ENCODE measurements at places on chromosomes 5 and 9. TPM values are rescaled to one million over a fixed set of nuclear protein-coding genes. Genes with fewer than 3 reads are reported as not detected.

DNA sequence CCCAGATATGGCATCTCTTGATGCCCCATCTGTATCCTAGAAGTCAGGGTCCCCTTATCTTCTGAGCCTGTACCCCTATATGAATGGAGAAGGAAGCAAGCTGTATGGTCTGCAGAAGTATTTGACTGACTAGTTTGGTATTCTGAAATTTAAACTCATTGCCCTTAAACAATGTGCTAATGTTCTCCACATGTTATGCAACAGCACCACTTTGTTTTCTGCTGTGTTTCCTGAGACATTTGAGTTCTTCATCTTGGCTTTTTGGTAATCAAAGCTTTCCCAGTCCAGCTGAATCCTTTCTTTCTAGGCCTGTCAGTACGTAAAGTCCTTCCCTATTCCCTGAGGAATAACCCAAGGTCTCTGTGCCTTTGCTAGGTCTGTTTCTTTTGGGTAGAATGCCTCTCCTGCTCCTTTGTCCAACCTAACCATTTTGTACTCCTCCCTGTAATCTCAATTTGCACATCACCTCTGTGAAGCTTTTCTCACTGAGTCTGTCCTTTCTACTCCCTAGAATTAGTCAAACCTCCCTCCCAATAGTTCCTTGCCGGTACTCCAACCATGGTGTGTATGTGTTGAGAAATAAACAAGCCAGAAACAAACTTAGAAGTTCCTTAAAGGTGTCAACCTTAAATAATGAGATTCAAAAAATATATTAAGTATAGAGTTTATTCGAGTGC, 72.1 kb upstream of the HSPB3 start:
- DNase-seq: no peak

DNA sequence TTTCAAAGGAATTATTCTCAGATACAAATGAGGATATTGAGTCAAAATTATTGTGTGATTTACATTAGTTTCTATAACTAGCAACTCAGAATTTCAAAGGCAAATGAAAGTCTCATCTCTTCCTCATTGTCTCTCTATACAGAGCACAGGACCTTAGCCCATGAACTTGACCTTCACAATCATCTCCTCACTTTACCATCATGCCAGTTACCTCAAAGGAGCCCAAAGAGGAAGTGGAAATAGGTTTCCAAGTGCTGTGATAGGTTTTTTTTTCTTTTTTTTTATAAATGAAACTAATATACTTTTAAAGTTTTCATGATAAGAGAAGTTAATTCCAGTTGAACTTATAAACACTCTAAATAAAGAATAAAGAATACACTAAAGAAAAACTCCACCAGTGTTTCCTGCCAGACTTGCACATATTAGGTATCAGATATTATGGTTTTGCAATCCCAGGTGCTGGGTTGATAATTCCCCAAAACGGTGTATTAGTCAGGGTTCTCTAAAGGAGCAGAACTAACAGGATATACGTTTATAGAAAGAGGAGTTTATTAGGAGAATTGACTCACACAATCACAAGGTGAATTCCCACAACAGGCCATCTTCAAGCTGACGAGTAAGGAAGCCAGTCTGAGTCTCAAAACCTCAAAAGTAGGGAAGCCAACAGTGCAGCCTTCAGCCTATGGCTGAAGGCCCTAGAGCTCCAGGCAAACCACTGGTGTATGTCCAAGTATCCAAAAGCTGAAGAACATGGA, 50.1 kb upstream of the ADAMTS16 start:
- DNase-seq: no peak

- DNase-seq: no peak
Measured at GRCh38 chr5:78501411-78502352, 141.3 kb downstream of the SCAMP1 start.

DNA sequence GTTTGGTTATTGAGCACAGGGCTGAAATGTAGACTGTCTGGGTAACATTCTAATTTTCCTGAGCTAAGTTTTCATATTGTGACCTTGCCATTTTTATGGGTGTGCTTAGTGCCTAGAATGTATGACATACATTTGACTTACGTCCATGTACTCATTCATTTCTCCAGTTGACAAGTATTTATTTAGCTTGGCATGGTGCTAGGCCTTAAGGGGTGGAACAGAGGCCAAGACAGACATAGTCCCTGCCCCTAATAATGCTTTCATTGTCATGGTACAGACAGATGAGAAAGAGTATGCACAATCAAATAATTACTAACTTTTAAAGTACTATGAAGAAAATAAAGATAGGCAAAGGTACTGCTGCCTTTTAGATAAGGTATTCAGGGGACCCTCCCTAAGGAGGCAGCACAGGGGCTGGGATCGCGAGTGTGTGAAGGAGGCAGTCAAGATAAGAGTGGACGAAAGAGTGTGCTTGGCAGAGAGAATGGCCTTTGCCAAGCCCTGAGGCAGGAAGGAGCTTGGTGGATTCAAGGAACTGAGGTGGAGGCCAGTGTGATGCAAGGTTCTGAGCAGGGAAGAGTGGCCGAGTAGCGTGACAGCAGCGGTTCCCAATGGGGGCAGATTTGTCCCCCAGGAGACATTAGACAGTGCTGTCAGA, 128.0 kb downstream of the PIP5K1B start:
- no peak for DNase-seq

- no peak for DNase-seq
Measured at GRCh38 chr5:153209016-153209415, 281.5 kb upstream of the GRIA1 start.

The FGF18 gene
- total RNA-seq: not detected

The PCDHGA6 gene
- 10.9 TPM for total RNA-seq

The FOXD4 gene
- 0.93 TPM for total RNA-seq

The SV2C gene
- not detected for total RNA-seq

GRCh38 chr5:34660444-34660843, 4.3 kb downstream of the RAI14 start:
- no peak for DNase-seq

DNA sequence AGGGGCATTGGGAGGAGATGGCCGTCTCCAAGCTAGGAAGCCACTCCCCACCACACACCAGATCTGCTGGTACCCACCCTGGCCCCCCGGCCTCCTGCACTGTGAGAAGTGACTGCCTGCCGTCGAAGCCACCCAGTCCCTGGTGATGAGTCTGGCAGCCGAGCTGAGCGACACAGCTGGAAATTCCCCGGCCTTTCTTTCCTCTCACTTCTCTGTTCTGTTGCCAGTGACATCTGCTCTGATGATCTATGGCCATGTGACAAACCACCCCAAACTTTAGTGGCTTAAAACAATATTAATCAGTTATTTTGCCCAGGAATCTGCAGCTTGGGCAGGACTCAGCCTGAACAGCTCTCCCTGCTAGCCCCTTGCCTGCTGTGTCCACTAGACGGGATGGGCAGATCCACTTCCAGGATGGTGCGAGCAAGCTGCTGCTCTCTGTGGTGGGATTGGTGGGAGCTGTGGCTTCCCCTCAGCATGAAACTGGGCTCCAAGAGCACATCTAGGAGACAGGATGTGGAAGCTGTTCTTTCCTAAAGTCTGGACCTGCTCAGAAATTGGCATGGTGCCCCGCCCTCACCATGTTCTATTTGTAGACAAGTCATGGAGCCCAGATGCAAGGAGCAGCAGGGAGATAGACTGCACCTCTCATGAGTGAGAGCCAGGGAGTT, 211.2 kb downstream of the GADD45G start:
- no peak for DNase-seq

The TMEM232 gene
- total RNA-seq: 4.2 TPM

DNA sequence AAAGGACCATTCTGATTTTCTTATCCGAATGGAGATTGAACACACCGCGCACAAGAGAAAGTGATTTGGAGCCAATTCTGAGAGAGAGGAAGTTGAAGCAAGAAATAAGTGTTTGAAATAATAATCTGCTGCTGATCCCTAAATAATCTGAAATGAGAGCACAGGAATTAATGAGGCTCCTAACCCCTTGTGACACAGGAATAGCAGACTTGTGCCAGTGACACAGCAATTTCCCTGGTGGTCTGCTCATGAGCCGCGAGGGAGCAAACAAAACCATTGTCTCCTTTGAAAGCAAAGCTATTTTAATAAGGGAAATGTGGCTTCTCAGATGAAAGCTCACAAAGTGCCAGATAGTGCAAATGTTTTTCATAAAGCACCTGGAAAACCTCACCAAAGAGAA, 936.1 kb upstream of the WWC1 start:
- DNase-seq: no peak

DNA sequence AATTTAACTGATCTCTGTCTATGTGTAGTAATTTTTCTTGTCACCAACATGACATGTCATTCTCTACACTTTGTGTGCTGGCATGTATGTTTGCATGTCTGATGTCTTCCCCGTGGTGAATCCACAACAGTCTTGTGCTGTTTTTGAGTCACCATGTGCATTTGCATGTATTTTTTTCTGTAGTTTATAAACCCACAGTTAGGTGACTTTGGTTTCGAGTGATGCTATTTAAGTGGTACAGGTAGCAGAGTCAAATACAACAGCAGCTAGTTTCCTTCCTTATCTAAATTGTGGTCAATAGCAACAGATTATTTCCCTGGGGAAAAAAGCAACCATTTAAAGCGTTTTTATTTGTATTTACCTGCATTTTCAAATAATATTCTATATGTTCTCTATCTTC, 89.9 kb upstream of the FSD1L start:
- DNase-seq: no peak

The ITK gene
- total RNA-seq: 1.3 TPM

DNA sequence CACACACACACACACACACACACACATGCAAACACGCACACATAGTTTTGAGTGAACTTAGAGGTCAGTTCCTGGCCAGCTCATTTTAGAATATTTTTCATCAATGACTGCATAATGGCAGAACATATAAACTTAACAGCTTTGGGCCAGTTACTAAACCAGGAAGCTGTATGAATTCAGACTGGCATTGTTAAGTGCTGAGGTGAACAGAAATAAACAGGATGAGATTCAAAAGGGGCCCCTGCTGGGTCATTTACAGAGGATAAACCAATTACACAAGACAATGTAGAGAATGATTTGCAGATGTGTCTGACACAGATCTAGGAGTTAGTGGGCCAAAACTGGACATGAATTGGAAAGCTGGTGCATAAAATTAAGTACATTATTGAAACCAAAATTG, 44.6 kb downstream of the MARCHF11 start:
- no peak for DNase-seq

DNA sequence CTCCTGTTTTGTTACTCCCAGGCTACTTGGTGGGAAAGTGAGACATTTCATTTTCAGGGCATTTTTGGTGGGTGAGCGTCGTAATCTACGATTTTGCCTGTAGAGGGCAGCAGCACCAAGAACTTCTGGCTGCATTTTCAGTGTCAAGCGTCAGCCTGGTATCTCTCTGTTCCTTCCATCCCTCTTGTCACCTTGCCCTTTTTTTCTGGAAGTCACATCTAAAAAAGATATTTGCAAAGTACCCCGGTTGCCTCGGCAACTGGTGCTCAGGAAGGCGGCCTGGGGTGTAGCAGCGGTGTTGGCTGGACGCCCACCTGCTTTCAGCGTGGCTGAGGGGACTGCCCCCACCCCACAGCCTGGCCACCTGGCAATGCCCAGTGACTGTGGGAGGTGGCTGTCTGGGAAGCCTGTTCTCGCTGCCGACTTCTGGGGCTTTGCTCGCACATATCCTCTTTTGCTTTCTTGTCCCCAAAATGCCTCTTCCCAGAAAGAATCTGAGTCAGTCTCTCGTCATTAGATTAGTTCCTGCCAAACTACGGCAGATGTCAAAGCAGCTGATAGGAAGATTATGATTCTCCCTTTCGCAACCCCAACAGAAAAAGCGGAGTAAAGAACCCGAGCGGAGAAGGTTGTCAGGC, 84.5 kb downstream of the ACER2 start:
- peak; percentile 82 for DNase-seq

DNA sequence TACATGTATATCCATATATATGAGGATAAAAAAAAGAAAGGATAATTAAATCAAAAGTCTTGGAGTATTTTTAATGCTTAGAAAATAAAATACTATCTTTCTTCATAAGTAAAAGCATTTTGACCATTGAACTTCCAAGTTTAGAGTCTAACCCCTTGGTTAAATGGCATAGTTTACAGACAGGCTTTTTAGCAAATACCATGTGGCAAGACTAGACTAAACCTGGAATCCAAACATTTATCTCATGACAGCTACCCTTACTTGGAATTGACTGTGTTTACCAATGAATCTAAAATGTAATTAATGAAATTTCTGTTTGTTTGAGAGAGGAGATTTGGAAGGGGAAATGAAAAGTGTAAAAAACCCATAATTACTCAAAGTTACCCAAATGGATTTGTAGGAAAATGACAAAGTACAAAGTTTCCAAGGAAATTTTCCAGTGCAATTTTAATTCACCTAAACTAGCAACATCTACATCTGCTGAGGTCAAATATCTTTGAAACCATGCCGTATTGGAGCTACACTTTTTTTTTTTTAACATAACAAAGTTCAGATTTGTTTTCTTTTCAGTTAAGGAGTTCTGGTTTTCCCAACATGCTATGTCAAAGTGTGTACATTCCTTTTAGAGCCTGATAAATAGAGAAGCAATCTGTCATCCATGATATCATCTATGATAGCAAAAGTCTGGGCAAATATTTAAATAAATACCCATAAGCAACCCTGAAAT, 272.1 kb upstream of the DAB2 start:
- DNase-seq: no peak

GRCh38 chr5:141778206-141778605, 96.2 kb upstream of the ARAP3 start:
- DNase-seq: peak; percentile 96

Data from Karpas-422 (cell line).